ENCODE measurements at places on chromosomes 2 and 18.

DNA sequence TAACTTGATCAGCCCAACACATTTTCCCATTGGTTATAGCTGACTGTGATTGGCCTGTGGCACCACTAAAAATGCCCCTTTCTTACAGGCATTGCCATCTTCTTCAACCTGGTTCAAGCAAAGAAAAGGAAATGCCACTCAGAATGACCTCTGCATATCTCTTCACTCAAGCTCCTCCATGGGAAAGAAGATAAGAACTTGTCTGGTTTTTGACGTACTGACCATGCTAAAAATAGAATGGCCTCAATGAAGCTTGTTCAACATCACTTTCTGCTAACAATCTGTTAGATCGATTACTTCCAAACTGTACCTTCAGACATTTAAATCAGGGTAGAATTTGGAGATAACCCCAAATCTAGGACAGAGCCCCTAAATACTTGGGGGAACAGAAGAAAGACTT is 109.5 kb downstream of the CABYR start:
- no peak for DNase-seq

DNA sequence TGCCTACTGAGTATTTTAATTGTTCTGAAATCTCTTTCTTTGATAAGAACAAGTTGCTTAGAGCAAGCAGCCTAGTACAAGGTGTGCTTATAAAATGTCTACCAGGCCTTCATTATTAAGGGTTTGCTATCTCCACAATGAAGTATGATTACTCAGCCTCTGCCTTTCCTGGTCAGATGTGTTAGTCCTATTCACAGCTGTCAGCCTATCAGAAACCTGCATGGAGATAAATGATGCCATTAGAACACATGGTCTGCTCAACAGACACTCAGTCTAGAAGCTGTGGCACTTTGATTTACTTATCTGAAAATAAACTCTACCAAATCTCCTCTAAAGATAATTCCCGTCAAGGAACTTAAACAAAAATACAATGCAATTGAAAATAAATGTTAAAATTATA is 448.7 kb downstream of the ERBB4 start:
- DNase-seq, result no peak

DNA sequence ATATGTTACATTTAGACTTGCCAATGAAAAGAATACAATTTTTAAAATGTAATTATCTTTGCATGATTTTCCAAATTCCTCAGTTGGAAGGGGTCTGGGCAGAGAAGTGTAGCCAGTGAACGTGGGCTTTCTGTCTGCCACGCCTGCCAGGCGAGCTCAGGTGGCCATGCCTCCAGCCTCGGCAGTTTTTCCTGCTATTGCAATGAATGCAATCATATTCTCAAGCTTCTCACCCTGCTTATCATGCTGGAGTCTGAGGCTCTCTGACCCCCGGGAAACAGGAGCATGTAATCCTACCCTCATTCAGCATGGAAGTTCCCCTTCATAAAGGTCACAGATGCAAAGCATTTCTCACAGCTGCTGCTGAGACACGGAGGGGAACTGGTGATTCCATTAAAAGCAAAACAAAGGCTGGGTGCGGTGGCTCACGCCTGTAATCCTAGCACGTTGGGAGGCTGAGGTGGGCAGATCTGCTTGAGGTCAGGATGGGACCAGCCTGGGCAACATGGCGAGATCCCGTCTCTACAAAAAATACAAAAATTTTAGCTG is 154.8 kb downstream of the MBP start:
- no peak for DNase-seq

- DNase-seq, result peak; percentile 24
Measured at GRCh38 chr18:77133051-77133834, 660 bp upstream of the MBP start.

- no peak for DNase-seq
Measured at GRCh38 chr2:32534831-32535230, 93.0 kb upstream of the TTC27 start.

- no peak for DNase-seq
Measured at GRCh38 chr18:63098018-63098981, 221.3 kb downstream of the BCL2 start.
